T-helper 2 cell treated with Interferon-gamma antibody and Interleukin-4, amounts not matched to agents 5 μg/mL and 100 μg/mL, for 36 hours (primary cell): ENCODE measurements at places on chromosomes 5 and 9.

- no peak for DNase-seq
Measured at GRCh38 chr9:131264231-131264630, 12.1 kb downstream of the FAM78A start.

DNA sequence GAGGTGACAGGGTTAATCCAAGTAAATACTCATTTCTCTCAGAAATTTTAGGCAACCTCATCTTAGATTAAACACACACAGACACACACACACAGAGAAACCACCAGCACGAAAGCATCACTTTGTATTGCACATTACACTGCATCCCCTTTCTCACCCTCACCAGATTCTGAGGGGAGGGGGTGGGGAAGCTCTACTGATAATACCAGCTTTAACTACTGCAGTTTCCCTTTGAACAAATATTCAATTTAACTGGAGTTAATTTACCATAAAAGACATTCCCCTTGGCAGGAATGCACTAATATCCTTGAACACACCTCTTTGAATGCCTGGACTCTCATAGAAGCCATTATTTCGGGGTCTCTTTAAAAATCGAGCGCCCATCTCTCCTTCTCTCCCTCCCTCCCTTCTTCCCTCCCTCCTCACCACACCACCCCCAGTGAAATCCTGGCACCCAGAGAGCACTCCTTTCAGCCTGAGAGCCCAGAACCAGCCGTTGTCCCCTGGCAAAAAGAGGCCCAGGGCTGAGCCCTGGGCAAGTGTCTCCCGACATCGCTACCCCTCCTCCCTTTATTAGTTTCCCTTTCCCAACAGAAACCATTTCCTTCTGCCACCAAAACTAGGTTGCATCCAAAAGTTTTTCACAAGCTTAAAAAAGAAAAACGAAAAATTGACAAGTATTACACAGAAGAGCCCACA, 2.8 kb upstream of the NFIB start:
- DNase-seq: no peak

- DNase-seq: no peak
Measured at GRCh38 chr5:173456181-173456580, 128.0 kb upstream of the STC2 start.

DNA sequence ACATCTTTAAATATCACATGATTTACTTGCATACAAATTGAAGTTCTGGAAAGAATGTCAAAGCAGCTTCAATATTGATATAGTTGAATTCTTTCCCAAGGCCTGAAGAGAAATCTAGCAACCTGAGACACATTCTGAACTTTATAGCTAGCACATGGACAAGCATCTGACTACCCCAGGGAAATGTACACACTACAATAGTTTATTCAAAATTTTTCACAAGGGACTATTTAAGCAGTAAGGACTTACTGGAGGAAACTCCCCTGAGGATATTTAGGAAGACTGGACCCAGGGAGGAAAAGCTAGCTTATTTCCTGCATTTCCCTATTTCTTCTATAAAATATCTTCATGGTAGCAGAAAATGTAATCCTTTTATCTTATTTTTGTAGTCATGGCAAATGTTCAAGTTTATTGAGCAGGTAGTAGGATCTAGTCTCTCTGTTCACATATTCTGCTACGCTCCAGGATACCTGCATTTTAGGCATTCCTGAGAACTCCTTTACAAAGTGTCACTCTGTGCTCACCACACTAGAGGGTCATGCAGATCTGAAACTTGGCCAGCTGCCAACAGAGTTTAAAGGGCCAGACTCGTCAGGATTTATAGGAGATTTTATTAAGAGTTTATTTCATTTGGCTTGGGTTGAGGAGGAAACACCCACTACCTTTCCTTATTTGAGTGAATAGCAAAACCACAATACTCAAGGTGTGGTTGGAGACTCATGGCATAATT, 348.4 kb upstream of the FTMT start:
- no peak for DNase-seq

DNA sequence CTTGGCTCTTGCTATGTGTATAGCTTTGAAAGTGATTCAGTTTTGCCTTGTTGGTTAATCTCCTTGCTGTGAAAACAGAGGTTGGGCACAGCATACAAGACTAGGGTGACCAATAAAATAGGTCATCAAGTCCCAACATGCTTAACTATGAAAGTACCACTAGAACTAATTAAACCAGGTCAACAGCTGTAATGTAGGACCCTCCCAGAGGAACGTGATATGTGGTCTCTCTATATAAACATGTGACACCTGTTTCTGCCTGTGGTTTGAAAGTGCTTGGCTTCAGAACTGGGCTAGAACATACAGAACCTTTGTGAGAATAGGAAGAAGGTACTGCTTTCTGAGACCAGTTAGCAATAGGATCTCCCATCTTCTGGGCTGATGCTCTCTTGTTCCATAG, 297.1 kb downstream of the FBXL7 start:
- no peak for DNase-seq
